ENCODE measurements at places on chromosomes 5 and 9. TPM values are rescaled to one million over a fixed set of nuclear protein-coding genes. Genes with fewer than 3 reads are reported as not detected.

ANKRD18B gene
- total RNA-seq, result under 0.01 TPM

SPATA31C1 gene
- total RNA-seq, result not detected

ZNF879 gene
- total RNA-seq, result 4.6 TPM

PCDHA9 gene
- total RNA-seq, result 0.06 TPM

SLC1A1 gene
- total RNA-seq, result 38.7 TPM

SLC34A1 gene
- not detected for total RNA-seq
